ENCODE measurements at places on chromosomes 7 and 10.

DNA sequence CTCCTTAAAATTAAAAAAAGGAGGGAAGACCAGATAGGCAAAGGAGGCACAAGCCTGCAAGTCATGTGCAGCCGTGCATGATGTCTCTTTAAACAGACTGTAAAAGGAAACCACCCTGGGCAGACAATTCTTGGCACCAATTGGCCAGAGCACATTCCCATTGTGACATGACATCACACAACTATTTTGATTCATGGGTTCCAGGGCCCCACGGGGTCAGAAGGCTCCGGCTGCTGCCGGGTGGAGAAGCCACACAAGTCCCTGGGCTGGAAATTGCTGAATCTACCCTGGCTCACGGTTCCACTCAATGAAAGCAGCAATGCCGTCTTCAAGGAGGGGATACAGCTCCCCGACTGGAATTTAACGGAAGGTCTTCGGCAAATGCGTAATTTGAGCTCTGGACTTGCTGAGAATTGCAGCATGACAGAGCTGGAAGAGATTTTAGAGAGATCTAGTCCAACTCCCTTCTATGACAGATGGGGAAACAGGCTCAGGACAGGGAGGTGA is 140.5 kb downstream of the PRKAG2 start:
- peak; percentile 96 for DNase-seq

GRCh38 chr10:58023341-58024073 is 244.2 kb downstream of the IPMK start:
- DNase-seq = no peak

DNA sequence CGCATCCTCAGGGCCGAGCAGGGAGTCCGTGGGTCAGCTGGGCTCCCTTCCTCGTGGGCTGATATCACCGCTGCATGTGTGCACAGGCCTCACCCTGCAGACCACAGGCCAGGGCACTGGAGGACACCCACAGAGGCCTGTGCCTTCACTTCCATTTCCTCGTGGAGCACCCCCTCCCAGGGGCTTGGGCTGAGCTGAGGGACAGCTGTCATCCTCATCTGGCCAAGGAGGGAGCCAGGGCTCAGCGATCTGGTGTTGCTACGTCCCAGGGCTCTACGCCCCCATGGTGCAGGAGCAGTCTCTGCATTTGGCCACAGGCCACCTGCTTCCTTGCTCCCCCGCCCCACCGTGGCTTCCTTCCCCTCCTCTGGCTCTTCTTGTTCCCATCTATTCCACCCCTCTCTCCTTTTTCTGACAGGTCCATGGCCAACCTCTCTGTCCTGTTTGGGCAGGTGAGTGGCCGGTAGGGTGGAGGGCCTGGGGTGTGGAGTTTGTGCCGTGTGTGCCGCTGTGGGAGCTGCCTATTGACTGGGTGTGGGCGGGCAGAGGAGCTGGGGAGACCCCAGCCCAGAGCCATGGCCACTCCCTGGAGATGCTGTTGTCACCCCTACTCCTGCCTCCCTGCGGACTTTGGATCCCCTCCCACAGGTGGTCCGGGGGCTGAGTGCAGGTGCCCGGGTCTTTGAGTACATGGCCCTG is 8.3 kb upstream of the ASIC3 start:
- no peak for DNase-seq

- no peak for DNase-seq
These were observed 163.6 kb downstream of the HGF start for GRCh38 chr7:81606078-81606863.

DNA sequence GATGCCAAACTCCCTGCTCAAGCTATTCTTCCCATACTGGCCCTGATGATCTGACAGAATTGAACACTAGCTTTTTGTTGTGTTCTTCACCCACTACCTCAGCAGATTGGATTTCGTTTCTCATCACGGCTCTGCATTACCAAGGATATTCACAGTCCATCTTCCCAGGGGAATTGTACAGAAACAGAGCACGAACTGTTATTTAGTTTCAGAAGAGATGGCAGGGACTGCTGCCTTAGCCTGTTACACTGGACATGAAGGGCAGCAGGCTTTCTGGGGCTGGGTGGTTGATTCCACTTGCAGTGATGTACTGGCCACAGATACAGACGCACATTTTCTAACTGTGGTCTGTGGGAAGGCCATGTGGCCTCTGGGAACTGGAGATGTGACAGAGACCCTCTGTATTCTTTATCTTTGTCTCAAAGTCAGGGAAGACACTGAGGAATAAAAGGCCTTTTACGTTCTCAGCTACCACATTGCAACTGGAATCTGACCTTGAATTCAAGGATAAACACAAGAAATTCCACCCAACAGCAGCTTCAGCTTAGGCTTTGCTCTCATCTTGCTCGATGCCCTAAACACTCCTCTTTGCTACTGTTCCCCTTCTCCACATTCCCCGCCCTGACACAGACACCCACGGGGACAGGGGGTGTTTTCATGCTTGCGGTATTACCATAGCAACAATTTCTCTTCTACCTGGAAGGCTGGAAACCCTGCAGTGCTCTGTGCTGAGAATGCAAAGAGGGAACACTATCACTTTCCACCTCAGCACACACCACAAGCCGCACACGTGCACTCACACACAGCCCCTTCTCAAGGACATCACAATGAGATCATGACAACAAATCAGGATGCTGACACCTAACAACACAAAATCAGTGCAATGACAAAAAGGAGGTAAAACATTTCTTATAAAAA is 81.7 kb downstream of the RNF216 start:
- peak; percentile 26 for DNase-seq
